ENCODE measurements at places on chromosomes 3 and 15.
A peak's percentile ranks its signal among the peaks of the same experiment; 100 is the strongest.

- no peak for DNase-seq
Measured at GRCh38 chr3:34200576-34200975, 402.1 kb downstream of the PDCD6IP start.

- DNase-seq = no peak
Measured at GRCh38 chr15:72252663-72253299, 19.6 kb downstream of the PARP6 start.

- DNase-seq = peak; percentile 28
Measured at GRCh38 chr3:124885466-124886167, 1.5 kb downstream of the ITGB5 start.

GRCh38 chr15:79602180-79602579, 170.0 kb downstream of the MINAR1 start:
- no peak for DNase-seq

GRCh38 chr3:184322731-184323487, 8.5 kb downstream of the EIF4G1 start:
- DNase-seq = peak; percentile 70

GRCh38 chr15:101045835-101046691, 126.9 kb downstream of the LRRK1 start:
- no peak for DNase-seq

GRCh38 chr3:133868186-133868585, 27.5 kb downstream of the RAB6B start:
- no peak for DNase-seq

DNA sequence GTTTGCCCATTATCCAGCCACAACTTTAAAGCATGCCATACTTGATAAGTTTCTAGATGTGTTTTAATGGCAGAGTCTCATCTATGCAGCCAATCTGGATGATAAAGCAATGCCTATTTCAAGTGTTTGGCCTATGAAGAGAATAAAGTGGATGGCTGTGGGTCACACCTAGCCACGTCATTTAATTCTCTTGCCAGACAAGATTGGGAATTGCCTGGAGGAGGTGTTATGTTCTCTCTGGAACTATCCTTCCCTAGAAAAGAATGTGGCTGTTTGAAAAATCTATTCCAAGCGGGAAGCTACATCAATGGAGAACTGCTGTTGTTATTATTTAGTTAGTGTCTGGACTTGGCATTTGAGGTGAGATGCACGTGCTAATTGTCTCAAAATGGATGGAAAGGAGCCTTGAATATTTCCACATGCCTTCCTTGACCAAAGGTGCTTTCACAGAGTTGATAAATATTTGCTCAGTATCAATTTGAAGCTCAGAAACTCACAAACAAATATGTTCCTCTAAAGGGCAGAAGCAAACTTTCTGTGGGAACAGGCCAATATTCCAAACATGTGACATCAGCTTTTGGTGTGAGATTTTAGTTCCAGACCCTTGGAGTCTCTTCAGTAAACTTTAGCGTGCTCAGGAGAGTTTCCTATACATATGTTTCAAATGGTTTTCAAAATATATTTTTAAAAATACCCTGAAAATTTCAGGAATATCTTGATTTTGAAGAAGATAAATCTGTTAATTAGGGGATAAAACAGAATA, 510.6 kb upstream of the SGO1 start:
- no peak for DNase-seq

GRCh38 chr15:99944131-99944530, 210.9 kb upstream of the LYSMD4 start:
- DNase-seq = no peak

GRCh38 chr15:71392861-71393283, 277.6 kb downstream of the THSD4 start:
- DNase-seq = no peak

DNA sequence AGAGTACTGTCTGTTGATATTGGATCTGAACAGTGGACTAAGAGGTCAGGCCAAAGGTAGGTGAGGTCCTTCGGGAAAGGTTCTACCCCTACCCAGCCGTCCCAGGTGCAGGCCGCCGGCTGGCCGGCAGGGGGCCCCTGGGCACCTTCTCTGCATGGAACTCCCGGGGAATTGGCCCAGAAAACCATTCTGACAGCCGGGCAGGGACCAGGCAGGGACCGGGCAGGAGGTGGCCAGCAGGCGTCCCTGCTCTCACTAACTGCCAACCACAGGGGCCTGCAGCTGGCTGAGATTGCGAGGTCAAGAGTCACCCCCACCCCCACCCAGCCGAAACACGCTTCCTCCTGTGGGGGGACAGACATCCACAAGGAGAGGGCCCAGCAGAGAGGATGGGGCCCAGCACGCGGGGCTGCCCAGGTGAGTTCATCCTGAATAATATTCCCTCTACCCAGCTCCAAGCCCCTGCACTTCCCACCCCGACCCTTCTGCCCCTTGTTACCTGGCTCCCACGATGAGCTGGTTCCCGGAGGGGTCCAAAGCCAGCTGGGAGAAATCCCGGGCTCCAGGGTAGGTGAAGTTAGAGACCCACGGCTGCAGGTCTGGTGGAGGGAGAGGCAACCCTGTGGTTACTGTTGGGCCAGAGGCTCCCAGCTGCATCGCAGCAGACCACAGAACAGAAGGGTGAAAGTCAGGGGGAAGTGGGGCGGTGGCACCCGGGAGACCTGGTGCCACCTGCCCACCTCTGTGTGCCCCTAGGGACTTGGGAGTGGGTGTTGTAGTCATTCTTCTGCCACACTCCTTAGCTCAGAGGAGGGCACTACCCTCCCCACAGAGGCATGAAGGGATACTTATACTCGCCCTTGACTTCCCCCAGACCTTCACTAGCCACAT, 84.4 kb downstream of the SEMA5B start:
- peak; percentile 75 for DNase-seq

GRCh38 chr15:85828874-85829273, 34.1 kb upstream of the KLHL25 start:
- DNase-seq = no peak

DNA sequence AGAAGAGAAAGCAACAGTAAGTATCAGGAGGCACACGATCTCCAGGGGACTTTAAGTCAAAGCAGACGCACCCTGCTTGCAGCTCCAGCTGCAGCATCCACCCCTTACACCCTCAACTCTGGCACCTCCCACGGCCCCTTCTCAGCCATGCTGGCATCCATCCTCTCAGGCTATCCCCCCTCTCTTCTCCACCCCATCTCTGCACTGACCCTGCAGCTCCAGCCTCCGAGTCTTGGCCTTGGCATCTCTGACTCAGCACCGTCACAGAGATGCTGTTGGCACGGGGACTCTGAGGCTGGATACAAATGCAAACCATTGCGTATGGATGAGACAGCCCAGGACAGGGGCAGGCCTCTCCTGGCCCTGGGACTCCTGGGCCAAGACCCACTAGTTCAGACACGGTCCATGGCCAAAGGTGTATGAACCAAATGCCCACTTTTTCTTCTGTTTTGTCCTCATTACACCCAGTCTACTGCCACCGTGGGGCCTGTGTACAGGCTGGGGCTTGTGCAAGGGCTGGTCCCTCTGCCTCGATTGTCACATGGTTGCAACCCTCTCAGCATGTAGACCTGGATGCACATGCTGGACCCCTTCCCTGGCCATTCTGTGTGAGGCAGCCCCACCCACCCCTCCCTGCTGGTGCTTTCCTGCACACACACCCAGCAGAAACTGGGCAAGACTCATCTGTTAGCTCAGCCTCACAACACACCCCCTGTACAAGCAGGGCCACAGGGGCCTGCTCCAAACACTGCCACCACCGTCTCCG, 18.7 kb upstream of the ZXDC start:
- DNase-seq = no peak

GRCh38 chr3:75224412-75224811, 439.7 kb upstream of the FRG2C start:
- no peak for DNase-seq

GRCh38 chr3:291028-291427, 94.5 kb downstream of the CHL1 start:
- DNase-seq = no peak

- no peak for DNase-seq
Measured at GRCh38 chr3:192812743-192813383, 85.5 kb upstream of the FGF12 start.

GRCh38 chr3:126827121-126827520, 123.1 kb downstream of the CHCHD6 start:
- DNase-seq = peak; percentile 62

DNA sequence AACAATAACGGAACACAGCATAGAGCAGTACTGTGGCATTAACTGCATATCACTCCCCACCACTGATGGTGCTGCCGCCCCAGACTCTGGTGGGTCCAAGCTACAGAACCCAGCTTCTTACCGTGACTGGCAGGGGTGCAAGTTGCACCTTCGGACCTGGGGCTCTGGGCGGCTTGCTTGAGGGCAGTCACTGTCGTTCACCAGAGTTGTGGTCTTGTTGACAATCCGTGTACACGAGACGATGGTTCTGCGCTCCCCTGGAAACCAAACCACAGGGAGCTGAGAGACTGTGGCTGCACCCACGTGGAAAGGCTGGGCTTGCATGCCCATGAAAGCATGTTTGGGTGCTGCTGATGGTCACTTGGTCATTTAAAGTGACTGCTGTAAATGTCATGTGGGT, 293.0 kb downstream of the ADAMTS17 start:
- no peak for DNase-seq

DNA sequence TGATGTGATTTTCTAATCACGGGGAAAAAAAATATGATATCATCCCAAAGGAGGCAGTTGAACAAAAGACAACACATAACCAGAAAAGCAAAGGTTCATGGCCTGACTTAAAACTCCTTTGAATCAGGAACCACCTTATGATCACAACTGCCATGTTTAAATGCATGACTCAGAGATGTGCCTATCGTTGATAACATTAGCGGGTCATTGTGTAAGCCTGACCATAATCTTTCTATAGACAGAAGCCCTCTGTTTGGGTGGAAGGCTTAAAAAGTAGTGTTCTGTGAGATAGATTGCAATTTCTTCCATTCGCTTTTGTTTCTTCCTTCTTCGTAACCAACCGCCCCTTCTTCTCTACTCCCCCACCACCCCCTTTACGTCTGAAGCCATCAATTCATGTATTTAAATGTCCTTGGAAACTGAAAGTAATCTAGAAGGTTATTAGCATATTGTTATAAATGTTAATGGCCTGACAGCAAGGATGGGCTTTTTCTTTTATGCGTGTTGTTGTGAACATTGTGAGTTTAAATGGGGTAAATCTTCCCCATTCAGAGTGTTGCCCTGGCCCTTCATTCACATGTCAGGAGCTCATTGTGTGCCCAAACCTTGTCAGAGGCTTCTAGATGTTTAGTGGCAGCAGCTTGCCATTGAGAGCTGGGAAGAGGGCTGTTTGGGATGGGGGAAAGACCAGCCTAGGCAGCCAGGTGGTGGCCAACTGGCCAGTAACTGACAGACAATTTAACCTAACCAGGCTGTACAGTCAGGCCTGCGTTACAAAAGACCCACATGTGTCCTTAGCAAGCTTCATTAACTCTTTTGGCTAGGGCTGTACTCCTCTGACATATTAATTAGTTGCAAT, 64.5 kb downstream of the EPHA3 start:
- DNase-seq = no peak

- no peak for DNase-seq
Measured at GRCh38 chr3:183524476-183524875, 31.0 kb downstream of the KLHL6 start.

- no peak for DNase-seq
Measured at GRCh38 chr15:84111575-84111974, 124.0 kb upstream of the GOLGA6L4 start.

DNA sequence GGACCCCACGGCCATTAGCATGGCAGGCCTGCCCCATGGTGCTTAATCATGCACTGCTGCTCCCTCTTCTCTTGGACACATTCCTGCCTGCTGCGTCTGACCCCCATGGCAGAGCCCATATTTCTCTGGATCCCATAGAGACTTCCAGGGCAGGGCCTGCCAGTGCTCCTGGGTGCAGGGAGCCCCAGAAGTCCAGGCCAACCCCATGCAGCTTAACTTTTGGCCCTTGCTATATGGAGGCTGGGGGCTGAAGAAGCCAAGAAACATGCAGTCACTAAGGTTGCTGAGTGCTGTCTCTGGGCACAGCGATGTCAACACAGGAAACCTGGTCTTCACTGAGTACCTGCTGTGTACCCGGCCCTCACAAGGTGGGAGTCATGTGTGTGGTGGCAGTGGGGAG, 11.3 kb upstream of the PRKCD start:
- no peak for DNase-seq

DNA sequence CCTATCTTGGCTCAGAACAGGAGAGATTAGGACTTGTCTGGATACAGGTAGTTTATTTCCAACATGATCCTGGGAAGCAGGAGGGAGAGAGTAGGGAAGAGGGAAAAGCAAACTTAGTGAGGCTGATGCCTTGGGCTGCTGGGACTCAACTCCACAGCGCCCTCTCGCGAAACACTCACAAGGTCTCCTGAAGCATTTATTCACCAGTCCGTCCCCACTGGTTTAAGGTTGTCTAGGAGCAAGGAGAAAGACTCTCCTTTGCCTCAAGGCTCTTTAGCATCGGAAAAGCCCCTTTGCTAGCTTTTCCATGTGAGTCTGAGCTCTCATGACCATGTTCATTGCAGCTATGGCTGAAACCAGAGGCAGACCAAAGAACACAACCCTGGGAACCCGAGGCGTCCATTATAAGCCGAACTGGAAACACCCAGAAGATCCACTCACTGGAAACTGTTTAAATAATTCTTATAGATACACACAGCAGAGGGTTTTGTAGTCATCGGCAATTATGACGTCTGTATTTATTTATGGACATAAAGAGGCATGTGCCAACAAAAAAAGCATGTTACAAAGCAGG, 244.5 kb downstream of the CD47 start:
- DNase-seq = peak; percentile 65

DNA sequence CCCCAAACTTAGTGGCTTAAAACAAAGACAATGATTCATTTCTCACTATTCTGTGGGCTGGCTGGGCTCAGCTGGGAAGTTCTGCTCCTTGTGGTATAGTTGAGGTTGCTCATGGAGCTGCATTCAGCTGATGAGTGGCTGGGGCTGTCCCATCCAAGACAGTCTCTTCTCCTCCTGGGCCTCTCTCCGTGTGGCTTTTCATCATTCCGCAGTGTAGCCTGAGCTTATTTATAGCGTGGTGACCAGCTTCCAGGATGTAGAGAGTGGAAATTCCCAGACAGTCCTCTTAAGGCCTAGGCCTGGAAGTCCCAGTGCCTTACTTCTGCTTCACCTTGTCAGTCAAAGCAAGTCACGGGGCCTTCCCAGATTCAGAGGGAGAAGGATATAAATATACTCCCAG, 136.7 kb upstream of the DAZL start:
- DNase-seq = peak; percentile 41

DNA sequence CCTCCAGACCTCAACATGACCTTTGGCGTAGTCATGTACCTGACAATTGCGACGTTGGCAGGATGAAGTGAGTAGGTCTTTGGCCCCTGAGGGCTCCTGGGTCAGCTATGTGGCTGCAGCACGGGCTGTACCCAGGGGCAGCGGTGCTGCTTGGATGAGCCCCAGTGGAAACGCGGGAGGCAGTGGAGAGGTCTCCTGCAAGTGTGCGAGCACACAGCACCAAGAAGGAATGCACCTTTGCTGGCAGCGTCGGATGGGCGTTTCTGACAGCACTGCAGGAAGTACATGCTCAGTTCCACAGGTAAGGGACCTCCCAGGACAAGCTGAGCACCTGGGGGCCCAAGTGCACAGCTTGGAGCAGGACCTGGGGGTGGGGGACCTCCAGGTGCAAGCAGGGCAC, 67.4 kb upstream of the UNC13C start:
- DNase-seq = no peak

All from left cardiac atrium (tissue), 4 donors.